Prostate gland (tissue), 2 donors: ENCODE measurements at places on chromosomes 6 and 20. TPM values are rescaled to one million over a fixed set of nuclear protein-coding genes. Genes with fewer than 3 reads are reported as not detected.

GRCh38 chr6:116434056-116434725, 27.0 kb upstream of the CALHM6 start:
- no peak for DNase-seq

GRCh38 chr6:12813321-12813720, 96.8 kb downstream of the PHACTR1 start:
- DNase-seq, result no peak

DNA sequence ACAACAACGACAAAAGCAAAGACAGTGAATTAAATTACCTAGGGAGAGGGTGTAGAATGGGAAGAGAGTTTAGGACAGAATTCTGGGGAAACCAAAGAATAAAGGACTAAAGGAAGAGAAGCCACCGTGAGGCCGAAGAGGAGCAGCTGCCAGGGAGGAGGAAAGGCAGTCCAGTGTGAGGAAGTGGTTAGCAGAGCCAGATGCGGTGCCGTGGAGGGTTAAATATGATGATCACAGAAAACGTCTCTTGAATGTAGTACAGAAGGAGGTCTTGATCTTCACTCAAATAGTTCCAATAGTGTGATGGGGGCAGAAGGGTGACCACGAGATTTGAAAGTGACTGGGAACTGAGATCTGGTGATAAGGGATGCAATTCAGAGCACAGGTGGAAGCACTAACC, 67.7 kb downstream of the TMEM244 start:
- DNase-seq, result no peak

GRCh38 chr6:117817499-117817898, 89.6 kb upstream of the SLC35F1 start:
- DNase-seq, result no peak

- DNase-seq, result no peak
Measured at GRCh38 chr6:62465206-62465605, 179.2 kb upstream of the KHDRBS2 start.

DNA sequence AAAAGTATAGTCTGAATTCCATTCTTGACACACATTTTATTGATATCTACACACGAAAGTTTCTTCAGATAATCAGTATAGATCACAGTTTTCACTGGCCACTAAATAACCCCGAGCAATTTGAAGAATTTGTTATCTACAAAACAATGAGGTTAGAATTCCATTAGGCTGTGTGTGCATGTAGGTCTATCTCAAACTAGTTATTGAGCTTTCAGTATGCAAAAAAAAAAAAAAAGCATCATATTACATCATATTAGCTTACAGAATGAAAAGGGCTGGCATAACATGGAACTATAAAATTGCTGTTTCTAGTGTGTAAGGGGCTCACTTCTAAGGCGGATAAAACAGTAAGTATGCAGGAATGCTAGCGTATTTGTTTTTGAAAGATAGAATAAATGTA, 59.5 kb upstream of the ADGRG6 start:
- DNase-seq, result no peak

DNA sequence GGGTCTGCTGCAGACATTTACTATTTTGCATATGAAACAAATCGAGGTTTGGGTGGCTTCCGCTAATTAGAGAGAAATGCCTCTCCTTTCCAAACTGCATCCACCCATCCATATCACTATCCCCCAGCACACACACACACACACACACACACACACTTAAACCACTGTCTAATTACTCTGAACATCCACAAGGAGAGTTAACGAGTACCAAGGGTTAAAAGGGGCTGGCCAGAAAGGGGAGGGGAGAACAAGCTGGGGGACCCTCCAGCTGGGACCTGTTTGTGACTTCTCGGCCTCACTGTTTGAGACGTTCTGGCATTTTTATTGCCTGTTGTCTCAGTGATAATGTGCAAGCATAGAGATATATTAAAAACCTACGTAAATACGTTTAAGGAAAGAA, 261.2 kb downstream of the FOXC1 start:
- DNase-seq, result no peak

DNA sequence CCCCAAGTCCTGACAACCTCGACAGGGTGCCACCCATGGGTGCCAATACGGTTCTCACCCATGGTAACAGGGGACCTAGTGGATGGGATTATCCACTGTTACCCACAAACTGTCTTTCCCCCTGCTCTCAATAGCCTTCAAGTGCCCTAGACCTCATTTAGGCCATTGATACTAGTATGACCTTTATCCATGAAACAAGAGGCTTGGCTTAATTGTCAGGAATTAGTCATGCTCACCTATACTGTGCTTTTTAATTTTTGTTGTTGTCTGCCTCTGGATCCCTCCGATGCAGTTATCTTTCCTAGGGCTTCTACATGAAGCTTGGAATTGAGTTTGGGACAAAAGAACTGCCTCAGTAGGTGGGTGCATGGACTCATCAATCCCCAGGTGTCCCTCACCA, 11.8 kb upstream of the IL22RA2 start:
- no peak for DNase-seq

The NR2E1 gene
- not detected for total RNA-seq

The RBBP8NL gene
- total RNA-seq, result 10.9 TPM

The LAMA4 gene
- 9.6 TPM for total RNA-seq
